ENCODE measurements at places on chromosomes 3 and 15. TPM values are rescaled to one million over a fixed set of nuclear protein-coding genes. Genes with fewer than 3 reads are reported as not detected.

PTPN23 gene
- total RNA-seq, result 13.7 TPM

CMTM8 gene
- 7.1 TPM for total RNA-seq

TMEM43 gene
- 91.8 TPM for total RNA-seq

GCNT3 gene
- total RNA-seq, result not detected

ALDH1A2 gene
- total RNA-seq, result 47.8 TPM

CASR gene
- total RNA-seq, result not detected

MTHFS gene
- 12.0 TPM for total RNA-seq

KY gene
- total RNA-seq, result 0.33 TPM

SNTN gene
- total RNA-seq, result not detected

WNT5A gene
- 8.0 TPM for total RNA-seq

SIDT1 gene
- 0.15 TPM for total RNA-seq

ZMYND10 gene
- total RNA-seq, result 0.31 TPM

LRRC58 gene
- total RNA-seq, result 15.9 TPM

SEMA3F gene
- total RNA-seq, result 18.7 TPM

NMB gene
- total RNA-seq, result 1.0 TPM

HTR3C gene
- total RNA-seq, result not detected

ESYT3 gene
- 1.6 TPM for total RNA-seq

PARP6 gene
- total RNA-seq, result 44.1 TPM

LNP1 gene
- 4.6 TPM for total RNA-seq

RUVBL1 gene
- 31.0 TPM for total RNA-seq

KIF15 gene
- total RNA-seq, result 0.24 TPM

VWA5B2 gene
- total RNA-seq, result not detected

PCSK6 gene
- 19.9 TPM for total RNA-seq

GASK1A gene
- total RNA-seq, result 2.1 TPM

CLDN1 gene
- 9.0 TPM for total RNA-seq

CLDN11 gene
- 15.8 TPM for total RNA-seq

PDZRN3 gene
- 87.4 TPM for total RNA-seq

SEMA3G gene
- total RNA-seq, result 12.6 TPM

KLHL6 gene
- total RNA-seq, result 0.41 TPM

RBP2 gene
- total RNA-seq, result not detected
